ENCODE measurements at places on chromosomes 5 and 9.

- DNase-seq, result peak; percentile 32
Observed at GRCh38 chr5:165620394-165620793, 2115.0 kb downstream of the MAT2B start.

GRCh38 chr5:76086095-76086494, 2.9 kb downstream of the SV2C start:
- DNase-seq, result no peak

DNA sequence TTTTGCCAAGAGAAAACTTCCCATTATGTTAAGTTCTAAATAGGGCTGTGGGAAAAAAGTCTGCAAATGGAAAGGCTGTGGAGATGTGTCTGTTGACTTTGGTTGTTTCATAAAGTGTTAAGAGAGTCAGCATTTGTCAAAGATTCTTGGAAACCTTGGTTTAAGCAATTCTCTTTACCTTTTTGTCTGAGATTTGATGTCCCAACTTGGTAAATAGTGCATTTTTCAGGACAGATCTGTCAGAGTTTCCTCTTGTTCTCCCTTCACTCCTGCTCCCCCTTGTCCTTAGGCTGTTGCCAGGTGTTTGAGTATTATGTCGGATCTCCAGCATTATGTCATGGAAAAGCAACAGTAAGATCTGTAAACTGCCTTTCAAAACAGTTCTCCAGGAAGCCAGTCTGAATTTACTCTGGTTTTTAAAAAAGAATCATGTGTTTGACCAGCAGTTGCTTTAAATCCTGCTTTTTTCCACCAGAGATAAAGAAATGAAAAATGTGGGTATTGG, 79.1 kb upstream of the ADAMTSL1 start:
- DNase-seq, result no peak

- no peak for DNase-seq
Observed at GRCh38 chr9:72661401-72662135, 140.2 kb downstream of the TMC1 start.

DNA sequence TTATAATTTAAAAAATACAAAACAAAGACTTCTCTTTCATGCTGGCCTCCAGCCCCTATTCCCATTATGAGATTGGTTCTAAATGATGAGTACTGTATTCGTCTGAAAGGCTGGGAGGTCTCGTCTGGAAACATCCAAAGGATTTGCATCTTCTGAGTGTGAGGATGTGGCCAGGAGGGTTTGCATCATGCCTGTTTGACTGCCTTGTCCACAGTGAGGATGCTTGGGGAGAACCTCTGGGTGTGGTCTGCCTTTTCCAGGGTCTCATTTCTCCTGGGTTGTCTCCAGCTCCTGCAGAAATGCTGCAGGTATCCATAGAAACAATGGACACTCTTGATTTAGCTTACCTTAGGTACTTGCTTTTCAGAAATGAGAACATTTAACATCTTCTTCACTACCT, 26.4 kb upstream of the CXCL14 start:
- DNase-seq, result no peak

DNA sequence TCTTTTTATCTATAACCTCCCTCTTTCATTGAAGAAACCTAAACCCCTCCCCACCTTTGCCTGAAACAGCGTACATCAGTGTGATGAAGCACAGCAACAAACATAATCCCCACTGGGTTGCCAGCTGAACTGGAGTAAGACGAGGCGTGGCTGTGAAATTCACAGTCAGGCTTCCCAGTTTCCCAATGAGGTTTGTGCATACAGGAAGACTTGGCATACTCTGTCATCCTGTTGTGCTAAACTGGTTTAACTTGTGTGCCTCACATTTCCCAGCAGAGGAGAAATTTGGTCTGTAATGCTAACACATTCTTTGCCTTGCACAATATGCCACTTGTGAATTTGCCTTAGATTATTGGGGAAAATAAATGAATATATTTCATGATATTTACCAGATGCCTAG, 121.5 kb downstream of the SV2C start:
- DNase-seq, result no peak

DNA sequence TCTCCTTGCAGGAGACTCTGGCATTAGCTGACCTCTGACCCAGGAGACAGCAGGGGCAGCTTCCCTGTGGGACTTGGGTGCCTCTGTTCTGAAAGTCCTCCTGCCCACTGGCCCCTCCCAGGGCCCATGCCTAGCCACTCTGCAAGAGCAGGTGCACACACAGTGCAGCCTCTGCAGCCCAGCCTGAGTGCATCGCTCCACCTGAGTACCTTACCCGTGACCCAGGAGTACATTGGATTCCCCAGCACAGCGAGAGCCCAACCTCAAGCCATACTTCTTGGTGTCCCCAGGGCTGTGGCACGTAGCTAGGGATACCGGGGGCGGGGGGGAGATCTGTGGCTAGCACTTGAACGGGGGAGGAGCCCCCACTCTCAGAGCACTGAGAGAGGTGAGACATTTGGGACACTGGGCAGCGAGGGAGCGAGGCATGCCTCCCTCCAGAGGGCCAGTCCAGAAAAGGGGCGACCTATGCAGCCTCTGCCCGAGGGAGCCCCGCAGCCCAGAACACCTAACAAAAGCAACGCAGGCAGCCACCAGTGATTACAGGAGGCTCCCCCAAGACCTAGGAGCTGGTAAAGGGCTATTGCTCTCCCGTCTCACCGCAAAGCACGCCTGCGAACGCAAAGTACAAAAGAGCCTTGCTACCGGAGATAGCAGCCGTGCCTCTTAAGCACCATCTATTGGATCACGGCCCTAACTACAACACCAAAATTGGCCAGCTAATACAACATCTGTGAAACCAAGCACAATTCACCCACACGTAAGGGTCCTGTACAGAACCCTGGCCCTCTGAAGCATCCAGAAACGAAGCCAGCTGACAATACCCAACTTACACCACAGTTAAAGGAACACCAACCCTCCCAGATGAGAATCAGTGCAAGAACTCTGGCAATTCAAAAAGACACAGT, 826 bp upstream of the PRDM9 start:
- no peak for DNase-seq

GRCh38 chr5:132012371-132013005, 1.0 kb upstream of the ACSL6 start:
- DNase-seq, result no peak

DNA sequence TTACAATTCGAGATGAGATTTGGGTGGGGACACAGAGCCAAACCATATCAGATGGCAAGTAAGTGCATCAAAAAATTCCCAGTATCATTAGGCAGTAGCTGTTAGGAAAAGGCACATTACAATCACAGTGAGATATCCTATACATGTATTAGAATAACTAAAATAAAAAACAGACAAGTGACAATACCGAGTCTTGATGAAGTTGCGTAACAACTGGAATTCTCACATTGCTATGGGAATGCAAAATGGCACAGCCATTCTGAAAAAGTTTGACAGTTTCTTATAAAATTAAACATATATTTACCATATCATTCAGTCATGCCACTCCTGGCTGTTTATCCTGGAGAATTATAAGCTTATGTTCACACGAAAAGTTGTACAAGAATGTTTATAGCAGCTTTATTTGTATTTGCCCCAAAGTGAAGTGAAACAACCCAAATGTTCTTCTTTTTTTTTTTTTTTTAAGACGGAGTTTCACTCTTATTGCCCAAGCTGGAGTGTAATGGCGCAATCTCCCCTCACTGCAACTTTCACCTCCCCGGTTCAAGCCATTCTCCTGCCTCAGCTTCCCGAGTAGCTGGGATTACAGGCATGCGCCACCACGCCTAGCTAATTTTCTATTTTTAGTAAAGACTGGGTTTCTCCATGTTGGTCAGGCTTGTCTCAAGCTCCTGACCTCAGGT, 93.1 kb upstream of the TLE1 start:
- no peak for DNase-seq

DNA sequence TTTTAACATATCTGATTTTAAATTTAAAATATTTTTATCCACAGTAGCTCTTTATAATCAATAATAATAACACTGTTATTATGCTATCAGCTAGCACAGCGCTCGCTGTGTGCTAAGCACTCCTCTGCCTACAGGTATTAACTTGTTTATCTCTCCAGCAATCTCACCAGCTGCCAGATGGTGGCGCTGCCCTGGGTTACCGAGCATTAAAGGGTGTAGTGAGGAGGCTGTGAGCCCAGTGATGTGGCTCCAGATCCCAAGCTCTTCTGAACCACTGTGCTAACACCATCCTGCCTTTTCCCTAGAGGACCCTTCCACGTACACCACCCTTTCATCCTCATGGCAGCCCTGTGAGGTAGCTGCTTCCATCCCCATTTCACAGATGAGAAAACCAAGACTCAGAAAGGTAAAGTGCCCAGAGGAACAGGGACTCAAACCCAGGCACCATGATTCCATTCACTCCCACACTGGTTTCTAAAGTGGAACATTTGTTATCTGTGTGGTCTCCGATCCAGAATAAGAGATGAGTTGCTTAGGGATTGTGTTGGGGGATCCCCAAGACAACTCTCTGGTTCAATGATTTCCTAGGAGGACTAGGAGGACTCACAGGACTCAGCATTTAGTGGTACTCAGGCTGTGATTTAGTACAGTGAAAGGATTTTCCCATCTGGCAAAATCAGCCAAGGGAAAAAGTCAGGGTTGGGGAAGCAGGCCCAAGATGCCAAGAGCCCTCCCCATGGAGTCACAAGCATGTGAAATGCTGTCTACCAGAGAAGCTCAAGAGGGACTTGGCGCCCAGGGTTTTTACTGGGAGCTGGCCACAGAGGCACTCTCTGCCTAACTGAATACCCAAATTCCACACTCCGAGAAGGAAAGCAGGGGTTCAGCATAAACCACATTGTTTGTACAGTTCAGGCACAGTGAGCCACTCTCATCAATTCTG, 7.0 kb downstream of the IGFBPL1 start:
- no peak for DNase-seq

DNA sequence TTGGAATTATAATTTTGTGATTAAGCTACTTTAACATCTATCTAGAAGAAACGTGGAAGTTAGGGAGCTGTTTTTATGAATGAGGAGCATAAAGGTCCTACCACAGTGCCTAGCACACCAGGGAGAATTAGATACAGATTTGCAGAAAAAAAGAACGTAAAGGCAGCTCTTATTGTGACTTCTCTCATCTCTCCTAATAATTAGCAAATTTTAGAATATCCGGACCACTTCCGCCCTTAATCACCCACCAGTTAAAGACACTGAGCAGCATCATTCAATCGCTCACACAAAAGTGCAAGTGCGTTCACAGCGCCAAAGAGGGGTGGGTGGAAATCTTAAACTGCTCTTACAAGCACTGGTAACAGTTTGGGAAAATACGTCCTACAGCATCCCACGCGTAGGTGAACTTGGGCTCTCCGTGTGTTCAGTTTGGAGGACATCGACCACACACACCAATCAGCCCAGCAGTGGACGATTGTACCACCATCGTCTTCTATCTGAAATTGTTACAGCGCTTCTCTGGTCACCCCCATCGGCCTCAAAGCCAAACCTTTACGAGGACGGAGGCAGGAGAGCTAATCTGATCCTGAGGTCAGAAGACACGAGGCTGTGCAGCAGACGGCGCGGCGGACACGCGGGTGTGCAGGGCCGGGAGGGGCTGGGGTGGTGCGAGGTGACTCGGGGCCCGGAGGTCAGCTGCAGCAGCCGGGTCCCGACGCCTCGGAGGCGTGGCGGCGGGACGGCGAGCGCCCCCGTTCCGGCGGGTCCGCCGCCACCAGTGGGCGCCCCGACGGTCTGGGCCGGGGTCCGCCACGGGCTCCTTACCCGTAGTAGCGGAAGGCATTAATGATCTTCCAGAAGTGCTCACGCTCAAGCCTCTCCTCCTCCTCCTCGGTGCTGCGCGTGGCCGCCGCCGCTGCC, 646 bp downstream of the CARNMT1 start:
- DNase-seq, result no peak

GRCh38 chr5:169331292-169331852, 30.4 kb upstream of the SLIT3 start:
- no peak for DNase-seq

GRCh38 chr5:35867998-35868397, 11.3 kb downstream of the IL7R start:
- no peak for DNase-seq

DNA sequence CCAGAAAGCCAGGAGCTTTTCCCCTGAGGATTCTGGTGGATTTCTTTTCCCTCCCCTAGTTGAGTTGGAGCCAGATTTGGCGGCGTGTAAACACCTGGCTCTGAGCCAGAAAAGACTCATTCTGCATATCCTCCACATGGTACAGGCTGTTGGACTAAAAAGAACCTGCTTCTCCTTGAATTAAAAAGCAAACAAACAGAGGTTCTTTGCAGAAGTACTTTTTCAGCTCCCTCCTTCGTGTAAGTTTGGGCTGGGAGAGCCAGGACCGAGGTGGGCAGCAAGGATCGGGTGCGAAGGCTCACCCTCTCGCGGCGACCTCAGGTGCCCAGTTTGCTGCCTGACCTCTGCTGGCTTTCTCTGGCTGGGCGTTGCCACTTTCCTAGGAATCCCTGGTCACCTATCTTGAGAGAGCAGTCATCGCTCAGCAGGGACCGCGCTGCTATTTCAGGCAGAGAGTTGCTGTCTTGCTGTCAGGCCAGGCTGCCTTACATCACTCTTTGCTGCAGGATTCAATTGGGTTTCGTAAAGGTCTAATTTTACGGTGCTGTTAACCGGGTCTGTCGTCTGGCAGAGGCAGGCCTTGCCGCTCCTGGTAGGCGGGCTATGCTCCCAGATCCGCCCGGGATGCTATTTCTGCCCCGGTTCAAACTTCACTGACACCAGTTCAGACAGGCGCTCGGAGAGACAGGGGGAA, 3.2 kb downstream of the PAPPA start:
- DNase-seq, result no peak

- no peak for DNase-seq
Observed at GRCh38 chr5:62627121-62627520, 48.5 kb downstream of the LRRC70 start.
